ENCODE measurements at places on chromosomes 6 and 20.

DNA sequence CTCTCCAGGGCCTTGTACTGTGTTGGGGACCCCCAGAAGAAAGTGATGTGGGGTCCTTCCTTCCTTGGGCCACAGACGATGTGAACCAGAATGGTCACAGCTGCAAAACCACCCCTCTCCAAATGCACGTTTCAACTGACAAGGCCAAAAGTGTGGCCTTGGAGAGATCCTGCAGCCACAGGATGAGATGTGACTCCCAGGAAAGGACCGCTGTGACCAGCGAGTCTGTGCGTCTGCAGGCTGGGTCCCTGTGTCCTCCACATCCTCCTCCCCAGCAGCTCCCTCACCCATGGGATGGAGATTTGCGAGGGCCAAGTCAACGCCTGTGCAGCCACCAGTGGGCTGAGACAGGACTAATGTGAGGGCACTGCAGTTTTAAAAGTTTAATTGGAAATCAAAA lies 247.0 kb downstream of the ERMARD start:
- no peak for DNase-seq

DNA sequence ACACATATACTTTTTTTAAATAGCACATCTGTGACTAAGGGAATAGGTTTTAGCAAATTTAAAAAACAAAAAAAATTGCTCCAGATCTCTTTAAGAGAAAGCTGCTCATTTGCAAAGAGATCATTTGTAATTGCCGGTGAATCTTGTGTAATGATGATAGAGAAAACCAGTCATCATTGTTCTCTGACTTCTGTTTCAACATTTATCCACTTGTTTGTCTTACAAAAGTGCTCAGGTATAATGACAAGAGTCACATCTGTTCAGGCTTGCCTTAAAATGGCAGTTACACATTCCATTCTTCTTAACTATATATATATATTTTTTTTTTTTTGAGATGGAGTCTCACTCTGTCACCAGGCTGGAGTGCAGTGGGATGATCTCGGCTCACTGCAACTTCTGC lies 165.2 kb downstream of the AIG1 start:
- no peak for DNase-seq

DNA sequence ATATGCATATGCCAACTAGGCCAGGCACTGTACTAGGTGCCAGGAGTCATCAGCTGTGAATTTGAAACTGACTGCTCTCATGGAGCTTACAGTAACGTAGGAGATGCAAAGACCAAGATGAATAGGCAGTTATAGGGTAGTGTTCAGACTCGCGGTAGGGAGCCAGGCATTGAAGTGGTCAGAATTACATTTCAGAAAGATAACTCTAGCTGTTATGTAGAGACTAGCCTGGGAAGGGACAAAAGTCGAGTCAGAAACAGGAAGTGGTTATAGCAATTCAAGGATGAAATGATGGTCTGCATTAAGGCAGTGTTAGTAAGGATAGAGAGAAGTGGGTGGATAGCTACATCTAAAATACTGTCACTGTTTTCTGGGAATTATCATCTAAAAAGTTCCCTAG lies 56.6 kb downstream of the PCMT1 start:
- no peak for DNase-seq

DNA sequence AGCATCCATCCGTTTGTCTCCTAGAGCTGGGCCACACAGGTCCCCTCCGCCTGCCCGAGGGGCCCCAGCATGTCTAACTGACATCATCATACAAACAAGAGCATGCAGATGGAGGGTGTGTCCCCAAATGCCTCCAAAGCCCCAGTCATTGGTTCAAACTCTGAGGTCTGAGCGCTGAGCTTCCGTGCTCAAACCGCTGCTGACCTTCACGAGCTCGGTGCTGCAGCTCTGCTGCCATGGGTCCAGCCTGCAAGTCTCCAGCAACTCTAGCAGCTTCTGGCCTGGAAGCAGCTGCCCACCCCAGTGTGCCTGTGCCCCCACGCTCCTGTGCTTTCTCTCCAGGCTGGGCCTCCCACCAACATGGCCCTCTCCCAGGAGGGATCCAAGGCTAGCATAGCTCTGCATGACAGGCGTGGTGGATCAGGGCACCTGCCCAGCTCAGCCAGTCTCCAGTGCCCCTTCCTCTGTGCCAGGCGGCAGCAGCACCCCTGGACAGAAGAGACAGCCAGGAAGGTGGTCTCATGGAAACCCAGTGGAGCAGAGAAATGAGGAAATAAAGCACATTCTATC lies 131.6 kb upstream of the PMEPA1 start:
- DNase-seq: no peak

DNA sequence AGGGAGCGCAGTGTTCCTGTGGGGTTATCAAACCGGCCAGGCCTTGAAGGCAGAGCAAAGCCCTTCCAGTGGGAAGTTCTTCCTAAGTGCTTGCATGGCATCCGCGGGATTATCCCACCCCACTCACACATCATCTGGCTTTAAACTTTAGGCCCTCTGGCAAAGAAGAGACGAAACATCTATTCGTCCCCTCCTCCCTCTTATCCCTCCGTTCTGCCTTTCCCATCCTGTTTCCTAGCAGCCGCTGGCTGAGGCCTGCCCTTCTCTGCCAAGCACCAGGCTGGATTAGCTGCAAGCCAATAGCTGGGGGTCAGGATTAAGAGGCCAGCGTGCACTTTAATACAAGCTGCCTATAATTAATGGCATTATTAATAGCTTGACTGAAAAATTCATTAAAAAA lies 621.0 kb downstream of the PKHD1 start:
- no peak for DNase-seq

DNA sequence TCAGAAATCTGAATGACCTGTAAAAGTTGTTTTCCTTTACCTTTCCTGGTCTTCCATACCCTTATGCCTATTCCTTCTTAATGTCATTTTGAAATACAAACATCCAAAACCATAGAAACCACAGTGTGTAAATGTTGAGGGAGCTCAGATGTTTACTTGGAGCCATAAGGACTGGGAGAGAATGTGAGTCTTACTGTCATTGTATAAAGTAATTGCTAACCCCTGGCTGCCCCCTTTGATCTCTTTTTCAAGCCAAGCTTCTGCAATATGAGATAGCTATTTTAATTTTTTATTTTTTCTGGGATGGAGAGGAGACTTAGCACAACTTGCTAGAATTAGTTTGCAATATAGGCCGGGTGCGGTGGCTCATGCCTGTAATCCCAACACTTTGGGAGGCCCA lies 124.4 kb upstream of the AKIRIN2 start:
- DNase-seq: no peak

DNA sequence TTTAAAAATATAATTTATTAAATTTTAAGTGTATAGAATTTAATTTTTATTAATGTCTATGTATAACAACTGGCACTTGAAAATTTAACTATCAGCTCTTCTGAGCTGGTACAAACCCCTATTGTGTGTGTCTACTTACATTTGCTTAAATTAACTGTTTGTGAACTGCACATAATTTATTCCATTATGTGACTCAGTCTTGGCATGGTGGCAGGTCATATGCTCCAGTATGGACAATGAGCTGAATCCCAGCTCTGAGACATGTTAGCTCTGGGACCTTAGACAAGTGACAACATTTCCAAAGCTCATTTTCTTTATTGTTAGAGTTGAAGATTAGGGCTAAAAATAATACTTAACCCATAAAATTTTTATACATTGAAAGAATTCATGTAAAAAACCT lies 526.1 kb upstream of the MARCKS start:
- no peak for DNase-seq

DNA sequence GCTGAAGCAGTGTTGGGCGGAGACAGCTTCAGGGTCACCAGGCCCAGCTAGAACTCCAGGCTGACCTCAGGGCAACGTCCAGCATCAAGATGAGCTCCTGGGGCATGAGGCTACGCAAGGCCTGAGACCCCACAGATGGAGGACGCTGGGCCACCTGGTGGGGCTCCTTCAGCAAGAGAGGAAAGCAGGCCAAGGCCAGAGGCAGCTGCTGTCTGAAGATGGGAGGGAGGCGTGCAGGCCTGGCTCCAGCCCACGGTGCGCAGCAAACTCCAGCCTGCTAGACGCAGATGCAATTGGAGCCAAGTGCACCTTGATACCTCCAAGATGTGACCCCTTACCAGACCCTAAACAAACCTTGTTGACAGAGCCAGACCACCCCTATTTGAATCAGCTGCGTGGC lies 220.9 kb upstream of the RREB1 start:
- no peak for DNase-seq

DNA sequence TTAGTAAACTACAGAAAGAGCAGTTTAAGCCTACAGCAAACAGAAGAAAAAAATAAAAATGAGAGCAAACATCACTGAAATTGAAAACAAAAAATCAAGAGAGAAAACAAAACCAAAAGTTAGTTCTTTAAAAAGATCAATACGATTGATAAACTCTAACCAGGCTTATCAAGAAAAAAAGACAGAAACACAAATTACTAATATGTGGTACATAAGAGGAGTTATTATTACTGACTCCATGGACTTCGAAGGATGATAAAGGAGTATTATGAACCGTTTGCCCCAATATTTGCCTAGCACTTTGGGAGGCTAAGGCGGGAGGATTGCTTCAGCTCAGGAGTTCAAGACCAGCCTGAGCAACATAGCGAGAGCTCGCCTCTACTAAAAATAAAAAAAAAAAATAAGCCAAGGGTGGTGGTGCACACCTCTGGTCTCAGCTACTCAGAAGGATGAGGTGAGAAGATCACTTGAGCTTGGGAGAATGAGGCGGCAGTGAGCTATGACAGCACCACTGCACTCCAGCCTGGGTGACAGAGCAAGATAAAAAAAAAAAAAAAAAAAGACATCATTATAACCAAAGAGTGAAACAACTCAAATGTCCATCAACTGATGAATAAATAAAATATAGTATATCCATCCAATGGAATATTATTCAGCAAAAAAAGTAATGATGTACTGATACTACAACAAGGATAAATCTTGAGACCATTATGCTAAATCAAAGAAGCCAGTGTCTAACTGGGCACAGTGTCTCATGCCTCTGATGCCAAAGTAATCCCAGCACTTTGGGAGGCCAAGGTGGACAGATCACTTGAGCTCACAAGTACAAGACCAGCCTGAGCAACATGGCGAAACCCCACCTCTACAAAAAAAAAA lies 12.9 kb downstream of the TRPC4AP start:
- no peak for DNase-seq

DNA sequence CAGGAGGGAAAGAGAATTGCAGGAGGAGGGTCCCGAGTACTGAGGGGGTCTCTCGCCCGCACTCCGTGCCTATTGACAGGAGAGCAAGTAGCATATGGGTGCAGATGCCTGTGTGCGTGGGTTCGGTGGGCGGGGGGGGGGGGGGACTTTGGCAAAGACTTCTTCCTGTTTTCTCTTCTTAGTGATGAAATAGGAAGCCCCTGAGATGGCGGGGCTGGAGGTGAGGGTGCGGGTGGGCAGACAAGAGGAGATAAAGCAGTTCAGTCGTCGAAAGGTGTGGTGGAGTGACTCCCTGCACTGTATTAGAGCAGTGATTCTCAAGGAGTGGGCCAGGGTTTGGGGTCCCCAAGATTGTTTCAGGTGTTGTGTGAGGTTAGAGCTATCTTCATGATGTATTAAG lies 3.7 kb downstream of the NAA20 start:
- DNase-seq: no peak

GRCh38 chr6:118102401-118102800 lies 195.3 kb downstream of the SLC35F1 start:
- DNase-seq: no peak

GRCh38 chr6:37069639-37070038 lies 64.2 kb downstream of the FGD2 start:
- DNase-seq: no peak

DNA sequence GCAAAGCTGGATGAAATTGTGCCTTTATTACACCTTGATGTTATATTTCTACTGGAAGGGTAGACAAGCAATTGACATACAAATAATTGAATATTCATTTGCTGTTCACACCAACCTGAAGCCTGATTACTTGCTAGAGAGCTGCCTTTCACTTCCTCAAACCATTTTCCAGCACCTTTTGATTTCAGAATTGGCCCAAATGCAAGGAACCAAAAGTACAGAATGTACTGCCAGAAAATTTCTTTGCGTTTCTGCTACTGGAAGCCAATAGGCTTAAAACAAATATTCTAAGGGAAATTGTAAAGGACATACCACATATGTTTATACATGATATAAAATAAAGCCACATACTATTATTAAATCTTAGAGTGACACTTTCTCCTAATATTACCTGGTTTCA lies 94.5 kb downstream of the RFPL4B start:
- no peak for DNase-seq

DNA sequence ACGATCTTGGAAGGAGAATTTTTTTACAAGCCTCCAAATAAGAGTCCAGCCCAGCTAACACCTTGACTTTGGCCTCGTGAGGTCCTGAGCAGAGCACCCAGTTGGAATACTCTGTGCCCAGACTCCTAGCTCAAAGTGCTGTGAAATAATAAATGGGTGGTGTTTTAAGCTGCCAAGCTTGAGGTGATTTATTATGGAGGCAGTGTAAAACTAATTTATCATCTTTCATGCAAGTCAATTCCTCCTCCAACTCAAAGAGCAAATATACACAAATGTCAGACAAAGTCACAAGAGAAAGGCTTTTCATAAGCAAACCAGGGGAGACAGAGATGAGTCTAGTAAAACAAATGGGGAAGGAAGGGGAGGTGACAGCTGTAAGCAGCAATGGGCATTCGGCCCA lies 12.7 kb downstream of the ABT1 start:
- DNase-seq: no peak

DNA sequence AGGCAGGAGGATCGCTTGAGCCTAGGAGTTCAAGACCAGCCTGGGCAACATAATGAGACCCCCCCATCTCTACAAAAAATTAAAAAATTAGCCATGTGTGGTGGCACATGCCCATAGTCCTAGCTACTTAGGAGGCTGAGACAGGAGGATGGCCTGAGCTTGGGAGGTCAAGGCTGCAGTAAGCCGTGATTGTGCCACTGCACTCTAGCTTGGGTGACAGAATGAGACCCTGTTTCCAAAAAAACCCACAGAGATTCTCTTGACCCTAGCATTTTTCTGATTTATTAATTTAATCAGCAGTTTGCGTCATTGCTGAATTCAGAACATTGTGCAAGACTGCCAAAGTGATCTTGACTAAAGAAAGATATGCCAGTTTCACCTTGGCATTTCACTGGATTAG lies 36.8 kb downstream of the KDM1B start:
- DNase-seq: no peak

GRCh38 chr6:90663873-90664272 lies 77.0 kb upstream of the MAP3K7 start:
- DNase-seq: no peak

GRCh38 chr20:11219192-11219591 lies 545.4 kb upstream of the JAG1 start:
- DNase-seq: no peak

DNA sequence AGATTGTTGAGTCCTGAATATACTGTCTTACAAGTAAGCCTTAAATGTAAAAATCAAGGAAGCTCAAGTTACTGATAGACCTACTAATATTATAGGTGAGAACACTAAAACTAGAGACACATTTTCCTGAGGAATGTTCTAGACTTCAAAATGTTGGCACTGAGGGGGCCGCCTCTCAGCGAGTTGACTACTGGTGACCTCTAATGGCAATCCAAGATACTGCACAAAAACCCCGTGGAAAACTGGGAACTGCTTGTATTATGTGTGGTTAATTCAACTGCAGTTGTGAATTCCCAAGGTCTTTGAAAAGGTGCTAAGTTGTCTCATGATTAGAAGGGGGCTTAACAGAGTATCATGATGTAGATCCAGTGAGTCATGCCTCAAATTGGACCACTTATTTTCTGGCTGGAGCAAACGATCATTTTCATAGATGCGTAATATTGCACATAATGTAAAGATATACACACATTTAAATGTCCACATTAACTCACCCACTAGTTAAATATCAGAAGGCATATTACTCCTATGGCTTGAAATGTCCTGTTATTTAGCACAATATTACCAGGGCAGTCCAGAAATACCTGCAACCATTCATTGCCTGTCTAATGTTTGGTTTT lies 336.2 kb downstream of the FOXA2 start:
- no peak for DNase-seq

GRCh38 chr6:37097335-37097734 lies 72.6 kb upstream of the PIM1 start:
- DNase-seq: no peak
